H4 (cell line): ENCODE measurements at places on chromosomes 4 and X. TPM values are rescaled to one million over a fixed set of nuclear protein-coding genes. Genes with fewer than 3 reads are reported as not detected.

Gene ARHGAP6
- total RNA-seq = 0.14 and 0.66 TPM in 2 replicates

Gene KCND1
- 0.12 TPM in 1 of 2 replicates, not detected in the other for total RNA-seq

Gene MAGEC3
- not detected in 2 replicates for total RNA-seq

Gene IL15
- 12.0 and 16.0 TPM in 2 replicates for total RNA-seq

Gene HTN3
- not detected in 2 replicates for total RNA-seq

Gene PCDH19
- total RNA-seq = 0.48 and 0.64 TPM in 2 replicates
